ENCODE measurements at places on chromosomes 5 and 9. TPM values are rescaled to one million over a fixed set of nuclear protein-coding genes. Genes with fewer than 3 reads are reported as not detected.

ARHGEF37 gene
- 21.8 TPM for total RNA-seq

PCDHGA5 gene
- 2.8 TPM for total RNA-seq

DDX4 gene
- total RNA-seq: not detected

ANKRD31 gene
- total RNA-seq: 0.38 TPM

OMD gene
- 3.2 TPM for total RNA-seq

DNAJC25 gene
- 8.2 TPM for total RNA-seq

SVEP1 gene
- total RNA-seq: 19.3 TPM

IFNK gene
- not detected for total RNA-seq

DNA sequence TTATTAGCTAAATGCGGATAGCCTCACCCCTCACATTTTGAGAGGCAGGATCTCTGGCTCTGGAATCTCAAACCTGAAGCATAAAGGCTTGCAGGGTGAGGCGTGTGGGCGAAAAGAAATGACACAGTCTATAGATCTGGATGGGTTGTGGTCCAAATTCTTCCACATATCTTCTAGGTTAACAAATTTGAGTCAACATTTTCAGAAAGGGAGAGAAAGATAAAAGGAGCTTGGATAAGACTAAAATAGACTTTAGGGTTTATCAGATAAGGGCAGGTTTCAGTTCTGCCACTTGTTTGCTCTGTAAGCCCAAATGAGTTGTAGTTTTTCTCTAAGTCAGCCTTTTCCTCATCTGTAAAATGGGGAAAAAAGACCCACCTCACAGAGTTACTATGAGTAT is 220.9 kb downstream of the TRIM32 start:
- no peak for DNase-seq

GRCh38 chr9:120742951-120743416 is 28.7 kb upstream of the MEGF9 start:
- DNase-seq: no peak

GRCh38 chr9:110188991-110189390 is 19.0 kb downstream of the C9orf152 start:
- DNase-seq: no peak

DNA sequence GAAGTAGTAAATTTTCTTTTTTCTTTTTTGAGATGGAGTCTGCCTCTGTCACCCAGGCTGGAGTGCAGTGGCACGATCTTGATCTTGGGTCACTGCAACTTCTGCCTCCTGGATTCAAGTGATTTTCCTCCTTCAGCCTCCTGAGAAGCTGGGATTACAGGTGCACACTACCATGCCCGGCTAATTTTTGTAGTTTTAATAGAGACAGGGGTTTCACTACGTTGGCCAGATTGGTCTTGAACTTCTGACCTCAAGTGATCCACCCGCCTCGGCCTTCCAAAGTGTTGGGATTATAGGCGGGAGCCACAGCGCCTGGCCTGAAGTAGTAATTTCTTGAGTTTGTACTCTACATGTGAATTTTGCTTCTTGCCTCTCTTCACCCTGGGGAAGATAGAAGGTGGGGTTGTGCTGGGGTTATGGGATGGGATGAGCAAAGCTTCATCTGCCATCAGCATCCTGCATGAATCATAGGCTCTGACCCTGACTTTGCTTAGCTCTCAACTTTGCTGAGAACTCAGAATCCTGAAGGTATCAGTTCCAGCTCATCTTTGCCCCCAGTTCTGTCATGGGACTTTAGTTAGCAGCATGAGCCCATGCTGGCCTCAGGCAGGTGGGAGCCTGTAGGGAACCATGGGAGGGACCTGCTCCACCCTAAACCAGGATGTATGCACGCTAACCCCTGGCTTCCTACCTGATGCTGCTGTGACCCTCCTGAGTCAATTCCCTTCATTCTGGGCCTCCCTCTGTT is 9.3 kb upstream of the CCL21 start:
- DNase-seq: no peak

DNA sequence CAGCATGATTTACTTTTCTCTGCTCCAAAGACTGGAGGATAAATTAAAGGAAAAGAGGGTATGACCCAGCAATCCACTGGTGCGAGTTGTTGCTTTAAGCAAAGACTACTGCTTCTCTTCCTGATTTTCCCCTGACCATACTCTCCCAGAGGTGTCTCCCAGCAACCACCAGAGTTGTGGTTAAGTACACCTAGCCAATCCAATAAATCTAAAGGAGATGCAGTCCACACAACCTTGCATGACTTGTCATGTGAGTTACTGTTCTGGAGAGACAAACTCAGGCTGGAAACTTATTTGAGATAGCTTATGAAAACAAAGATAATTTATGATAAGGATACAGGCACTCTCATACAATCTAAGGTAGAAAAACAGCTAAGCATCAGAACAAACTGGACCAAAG is 11.9 kb downstream of the TMC1 start:
- DNase-seq: no peak

- DNase-seq: no peak
These were observed 136.8 kb downstream of the FRMD3 start for GRCh38 chr9:83401328-83401900.

DNA sequence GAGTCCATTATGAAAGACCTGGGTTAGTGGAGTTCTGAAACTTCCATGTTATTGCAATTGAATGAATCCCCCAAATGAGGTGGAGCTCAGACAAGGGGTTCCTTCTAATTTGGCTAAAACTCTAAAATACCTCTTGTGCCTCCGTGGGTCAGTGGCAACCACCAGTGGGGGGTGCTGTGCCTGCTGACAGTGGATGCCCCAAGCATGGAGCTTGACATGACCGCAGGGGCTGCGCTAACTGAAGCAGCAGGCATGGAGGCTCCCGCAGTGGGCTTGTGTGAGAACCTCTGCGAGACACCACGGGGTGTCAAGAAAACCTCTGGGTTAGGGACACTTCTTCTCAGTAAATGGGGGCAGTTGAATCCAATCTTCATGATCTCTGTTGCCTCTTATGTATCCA is 200.5 kb downstream of the DRD1 start:
- DNase-seq: no peak

GRCh38 chr9:132049900-132050299 is 29.8 kb downstream of the MED27 start:
- no peak for DNase-seq

GRCh38 chr5:66959653-66960052 is 236.9 kb downstream of the CD180 start:
- no peak for DNase-seq

GRCh38 chr5:66553916-66554575 is 42.1 kb upstream of the MAST4 start:
- DNase-seq: no peak

DNA sequence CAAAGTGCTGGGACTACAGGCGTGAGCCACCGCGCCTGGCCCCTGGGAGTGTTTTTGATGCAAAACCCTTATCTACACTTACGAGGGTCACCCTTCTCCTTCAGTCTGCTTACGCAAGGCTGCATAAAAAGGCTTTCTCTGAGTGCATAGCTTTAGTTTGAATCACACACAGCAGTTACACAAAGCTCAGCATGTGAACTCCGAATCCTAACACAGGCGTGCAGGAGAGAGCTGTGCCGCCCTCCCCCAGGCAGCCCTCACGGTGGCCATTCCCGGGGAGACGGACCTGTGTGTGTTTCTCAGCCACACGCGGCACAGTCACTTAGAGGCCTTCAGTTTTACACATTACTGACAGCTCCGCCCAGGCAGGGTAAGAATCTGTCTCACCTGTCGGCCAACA is 26.7 kb downstream of the EXD3 start:
- no peak for DNase-seq

DNA sequence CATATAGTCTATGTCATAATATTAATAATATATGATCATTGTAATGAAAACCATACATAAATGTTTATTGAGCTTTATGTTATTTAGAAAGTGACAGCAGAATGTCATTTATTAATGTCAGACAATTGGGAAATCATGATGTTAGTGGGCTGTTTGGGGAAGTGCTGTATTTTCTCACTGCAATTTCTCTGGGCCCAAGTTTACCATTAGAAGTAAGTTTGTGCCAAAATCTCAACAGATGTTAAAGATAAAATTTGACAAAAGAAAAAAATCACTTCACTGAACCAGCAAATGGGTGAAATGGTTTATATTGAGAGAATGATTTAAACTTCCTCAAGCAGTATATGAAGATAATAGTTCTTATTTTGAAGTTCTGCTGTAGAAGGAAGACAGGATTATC is 433.2 kb upstream of the SMARCA2 start:
- DNase-seq: no peak

GRCh38 chr5:137617528-137618205 is 118.2 kb downstream of the KLHL3 start:
- no peak for DNase-seq

DNA sequence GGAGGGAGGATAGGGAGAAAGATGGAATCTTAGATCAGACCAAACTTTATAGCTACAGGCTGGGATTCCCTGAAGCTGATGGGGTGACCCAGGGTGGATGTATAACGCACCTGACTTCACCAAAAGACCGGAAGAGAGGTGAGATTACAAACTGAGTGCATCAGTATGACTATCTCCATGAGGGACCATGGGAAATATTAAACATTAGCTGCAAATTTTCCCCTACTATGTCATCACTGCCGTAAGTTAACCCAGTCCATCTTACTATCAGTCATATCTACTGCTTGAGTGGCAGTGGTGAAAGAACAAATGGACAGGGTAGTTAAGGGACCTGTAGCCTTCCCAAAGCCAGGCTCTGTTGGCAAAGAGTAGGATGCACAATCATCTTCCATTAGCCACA is 368.3 kb downstream of the EFNA5 start:
- no peak for DNase-seq

DNA sequence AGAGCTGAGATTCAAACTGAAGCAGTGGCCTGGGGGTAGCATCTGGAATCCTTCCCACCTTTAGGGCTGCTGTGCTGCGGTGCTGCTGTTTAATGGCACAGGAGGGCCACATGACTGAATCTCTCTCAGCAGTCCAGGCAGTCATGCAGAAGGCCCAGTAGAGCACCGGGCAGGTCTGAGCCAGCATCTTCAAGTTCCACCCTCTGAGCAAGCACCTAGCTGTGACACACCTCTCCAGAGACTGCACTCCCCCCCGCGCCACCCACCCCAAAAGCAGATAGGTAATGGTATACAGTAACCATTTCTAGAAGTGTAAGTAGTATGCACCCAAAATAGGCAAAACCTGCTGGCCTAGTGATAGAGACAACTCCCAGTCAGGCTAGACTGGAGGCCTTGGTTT is 8.2 kb downstream of the IL4 start:
- DNase-seq: no peak

DNA sequence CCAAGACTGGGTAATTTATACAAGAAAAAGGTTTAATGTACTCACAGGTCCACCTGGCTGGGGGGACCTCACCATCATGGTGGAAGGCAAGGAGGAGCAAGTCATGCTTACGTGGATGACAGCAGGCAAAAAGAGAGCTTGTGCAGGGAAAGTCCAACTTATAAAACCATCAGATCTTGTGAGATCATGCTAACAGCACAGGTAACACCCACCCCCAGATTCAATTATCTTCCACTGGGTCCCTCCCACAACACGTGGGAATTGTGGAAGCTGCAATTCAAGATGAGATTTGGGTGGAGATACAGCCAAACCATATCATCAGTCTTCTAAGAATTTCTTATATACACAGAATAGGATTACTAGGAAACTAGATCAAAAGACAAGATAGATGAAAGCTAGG is 555.6 kb downstream of the PRR16 start:
- no peak for DNase-seq

DNA sequence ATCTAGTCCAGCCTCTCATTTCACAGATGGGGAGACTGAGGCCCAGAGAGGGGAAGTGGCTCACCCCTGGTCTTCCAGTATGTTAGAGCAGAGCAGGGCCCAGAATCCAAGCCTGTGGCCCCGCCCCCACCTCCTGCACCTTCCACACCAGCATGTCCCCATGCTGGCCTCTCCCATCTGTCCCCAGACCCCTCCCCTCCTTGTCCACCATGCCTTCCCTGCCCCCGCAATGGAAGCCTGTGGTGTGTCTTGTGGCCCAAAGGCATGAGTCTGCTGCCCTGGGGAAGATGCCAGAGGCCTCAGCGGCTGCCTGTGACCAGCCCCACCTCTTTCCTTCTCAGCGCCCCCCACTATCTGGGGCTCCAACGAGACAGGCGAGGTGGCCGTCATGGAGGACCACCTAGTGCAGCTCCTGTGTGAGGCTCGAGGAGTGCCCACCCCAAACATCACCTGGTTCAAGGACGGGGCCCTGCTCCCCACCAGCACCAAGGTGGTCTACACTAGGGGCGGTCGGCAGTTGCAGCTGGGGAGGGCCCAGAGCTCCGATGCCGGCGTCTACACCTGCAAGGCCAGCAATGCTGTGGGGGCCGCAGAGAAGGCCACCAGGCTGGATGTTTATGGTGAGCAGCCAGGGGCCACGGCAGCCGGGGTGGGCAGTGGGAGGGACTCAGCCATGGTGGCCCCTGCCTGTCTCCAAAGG is 87.2 kb downstream of the HMCN2 start:
- DNase-seq: no peak

DNA sequence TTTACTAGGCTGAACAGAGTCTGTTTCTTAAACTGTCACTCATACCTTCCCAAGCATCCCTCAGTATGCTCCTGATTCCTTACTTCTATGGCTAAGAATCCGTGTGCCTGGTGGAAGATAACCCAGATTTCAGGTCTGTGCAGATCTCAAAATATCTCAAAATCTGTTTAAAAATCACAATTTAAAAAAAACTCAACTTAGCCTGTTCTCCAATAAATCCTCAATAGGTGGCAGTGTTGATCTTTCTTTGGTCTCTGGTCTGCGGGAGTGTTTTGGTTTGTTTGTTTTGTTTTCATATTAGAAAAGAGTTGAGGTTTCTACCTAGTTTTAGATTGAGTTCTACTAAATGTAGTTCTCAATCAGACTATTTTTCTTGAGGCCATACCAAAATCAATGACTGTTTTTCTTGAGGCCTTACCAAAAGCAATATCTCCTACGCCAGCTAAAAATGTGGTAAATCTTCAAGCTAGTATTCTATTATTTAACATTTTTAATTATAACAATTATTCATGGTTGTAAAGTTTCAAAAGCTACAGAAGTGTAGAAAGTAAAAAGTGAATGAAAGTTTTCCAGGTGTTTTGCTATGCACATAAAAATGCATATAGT is 57.9 kb downstream of the TGFBR1 start:
- no peak for DNase-seq

DNA sequence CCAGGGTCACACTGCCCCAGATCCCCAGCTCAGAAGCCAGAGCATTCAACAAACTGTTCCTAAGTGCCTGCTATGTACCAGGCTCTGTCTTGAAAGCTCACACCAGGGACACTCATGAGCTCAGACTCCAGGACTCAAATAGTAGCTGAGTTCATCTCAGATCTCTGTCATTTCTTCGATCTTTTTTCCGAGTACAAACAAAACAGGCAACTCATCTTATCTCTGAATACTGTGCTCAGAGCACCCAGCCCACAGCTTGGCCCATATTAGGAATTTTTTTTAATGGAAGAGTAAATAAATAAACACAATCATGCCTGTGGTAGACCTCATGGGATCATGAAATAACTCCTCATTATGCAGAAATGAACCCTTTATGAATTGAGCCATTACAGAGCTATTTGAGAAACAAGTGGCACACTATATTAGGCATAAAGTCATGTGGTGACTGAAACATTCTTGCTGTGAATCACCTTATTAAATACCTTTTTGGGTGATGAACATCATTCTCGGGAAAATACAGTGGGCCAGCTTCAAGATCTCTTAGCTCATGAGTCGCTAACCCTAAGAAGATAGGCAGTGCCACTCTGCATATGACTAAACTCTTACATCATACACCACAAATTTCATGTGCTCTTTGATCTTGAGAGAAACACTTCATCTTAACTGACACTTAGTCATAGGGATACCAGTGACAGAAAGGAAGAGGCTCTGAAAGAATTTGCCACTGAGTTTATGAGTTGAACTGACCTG is 9.9 kb downstream of the SH3RF2 start:
- no peak for DNase-seq

GRCh38 chr5:157225469-157226422 is 40.2 kb upstream of the CYFIP2 start:
- DNase-seq: no peak

- no peak for DNase-seq
These were observed 115.6 kb downstream of the ADAMTS12 start for GRCh38 chr5:33776151-33776660.
